Kidney (tissue), 22 donors: ENCODE measurements at places on chromosomes 12 and 14. TPM values are rescaled to one million over a fixed set of nuclear protein-coding genes. Genes with fewer than 3 reads are reported as not detected.

Gene PLBD1
- 28.6 TPM for total RNA-seq

Gene SPTB
- 1.7 TPM for total RNA-seq

Gene CEP170B
- 42.4 TPM for total RNA-seq

Gene ASCL1
- not detected for total RNA-seq

DNA sequence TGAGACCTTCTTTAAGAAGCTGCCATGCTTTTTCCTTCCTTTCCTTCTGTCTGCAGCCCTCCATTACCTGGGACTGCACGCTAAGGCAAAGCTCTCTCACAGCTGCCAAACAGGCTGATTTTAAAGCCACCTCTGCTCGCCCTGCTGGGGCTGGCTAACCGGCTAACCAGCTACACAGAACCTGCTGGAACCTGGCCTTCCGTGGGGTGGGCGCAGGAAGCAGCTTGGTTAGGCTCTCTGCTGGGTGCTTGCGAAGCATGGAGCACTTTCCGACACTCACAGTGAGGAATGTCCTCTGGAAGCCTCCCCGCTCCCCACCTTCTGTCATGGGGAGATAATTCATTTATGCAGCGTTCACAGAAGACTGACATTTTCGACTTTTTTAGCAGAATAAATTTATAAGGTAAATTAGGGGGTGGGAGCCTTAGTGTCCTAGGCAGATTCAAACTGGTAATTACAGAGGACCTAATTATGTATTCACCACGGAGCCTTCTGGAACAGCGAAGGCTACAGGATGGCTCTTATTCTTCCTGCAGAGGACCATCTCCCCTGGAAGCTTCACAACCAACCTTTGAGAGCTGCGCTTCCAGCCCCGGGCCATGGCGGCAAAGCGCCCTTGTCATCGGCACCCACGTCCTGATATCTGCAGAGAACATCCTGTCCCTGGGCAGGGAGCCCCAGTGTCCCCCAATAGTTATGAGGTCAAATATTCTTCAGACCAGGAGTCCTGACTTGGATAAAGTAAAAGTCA lies 12.4 kb upstream of the BCL11B start:
- H3K27me3 ChIP-seq: no peaks in the 10 kb centered on the region
- DNase-seq: no peak
- no peaks in the 10 kb centered on the region for H3K36me3 ChIP-seq
- H3K4me1 ChIP-seq: no peaks in the 10 kb centered on the region
- H3K27ac ChIP-seq: no peak overlapping the region

DNA sequence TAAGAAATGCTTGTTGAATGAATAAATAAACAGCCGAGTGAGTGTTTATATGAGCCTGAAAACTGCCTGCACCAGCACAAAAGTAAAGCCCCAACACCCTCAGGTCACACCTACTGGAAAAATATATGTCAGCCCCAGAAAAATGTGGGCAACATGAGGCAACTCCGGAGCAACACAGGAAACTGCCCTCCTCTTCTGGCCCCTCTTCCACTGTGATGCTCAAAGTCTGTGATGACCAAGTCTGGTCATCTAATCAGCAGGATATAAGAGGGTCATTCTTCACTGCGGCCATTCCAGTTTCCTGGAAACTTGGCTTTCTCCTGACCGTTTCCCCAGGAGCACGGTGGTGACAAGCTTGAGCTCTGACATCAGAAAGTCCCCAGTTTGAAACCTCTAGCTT lies 159.6 kb upstream of the PZP start:
- H3K4me1 ChIP-seq: no peaks in the 10 kb centered on the region
- H3K27ac ChIP-seq: no peak overlapping the region
- H3K4me3 ChIP-seq: no peak overlapping the region

DNA sequence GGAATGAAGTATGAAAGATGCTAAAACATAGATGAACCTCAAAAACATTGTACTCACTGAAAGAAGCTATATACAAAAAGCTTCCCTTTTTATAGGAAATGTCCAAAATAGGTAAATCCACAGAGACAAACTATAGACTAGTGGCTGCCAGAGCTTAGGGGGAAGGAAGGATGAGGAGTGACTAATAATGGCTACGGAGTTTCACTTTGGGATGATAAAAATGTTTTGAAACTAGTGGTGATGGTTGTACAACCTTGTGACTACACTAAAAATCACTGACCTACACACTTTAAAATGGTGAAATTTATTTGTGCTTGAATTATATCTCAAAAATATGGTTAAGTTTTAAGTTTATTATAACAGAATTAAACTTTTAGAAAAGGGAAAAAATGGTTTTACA lies 37.1 kb upstream of the AMN1 start:
- no peak overlapping the region for H3K4me3 ChIP-seq
- no peaks in the 10 kb centered on the region for H3K4me1 ChIP-seq
- no peak for DNase-seq
- no peaks in the 10 kb centered on the region for H3K27me3 ChIP-seq

- H3K4me3 ChIP-seq: no peak overlapping the region
- H3K4me1 ChIP-seq: no peaks in the 10 kb centered on the region
- H3K27me3 ChIP-seq: no peaks in the 10 kb centered on the region
- H3K27ac ChIP-seq: no peak overlapping the region
- DNase-seq: no peak
Measured at GRCh38 chr14:43540948-43541347, 966.1 kb downstream of the FSCB start.

- H3K4me3 ChIP-seq: peak overlapping the region; percentile 64
- no peaks in the 10 kb centered on the region for H3K27me3 ChIP-seq
- no peaks in the 10 kb centered on the region for H3K36me3 ChIP-seq
Measured at GRCh38 chr12:39442831-39443080, 164 bp downstream of the KIF21A start.

GRCh38 chr14:22980672-22981089 lies 1.7 kb downstream of the AJUBA start:
- H3K27ac ChIP-seq: peak overlapping the region; percentile 91
- H3K27me3 ChIP-seq: no peaks in the 10 kb centered on the region
- peaks cover 32% of the 10 kb centered on the region for H3K4me1 ChIP-seq
- DNase-seq: peak; percentile 83
- H3K36me3 ChIP-seq: no peaks in the 10 kb centered on the region

DNA sequence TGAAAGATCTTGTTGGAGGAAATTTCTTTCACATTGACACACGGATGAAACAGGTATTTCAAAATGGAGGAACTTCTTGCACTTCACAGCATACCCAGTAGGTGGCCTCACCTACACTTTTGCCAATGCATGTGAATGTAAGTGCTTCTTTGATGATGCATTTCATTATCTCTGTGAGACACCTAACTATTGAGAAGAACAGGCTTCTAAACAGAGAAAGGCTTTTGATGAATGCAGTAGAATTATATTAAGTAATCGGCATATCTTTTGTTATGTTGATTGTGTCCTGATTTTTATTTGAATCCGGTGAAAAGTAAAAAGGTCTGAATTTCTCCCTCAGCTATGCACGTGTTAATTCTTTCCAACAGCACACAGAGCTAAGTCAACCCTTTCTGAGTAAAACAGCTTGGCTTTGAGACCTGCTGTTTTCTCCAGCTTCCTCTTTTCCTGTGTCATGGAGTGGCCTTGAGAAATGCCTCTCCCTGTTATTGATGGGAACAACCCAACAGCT lies 399.0 kb downstream of the NAV3 start:
- no peaks in the 10 kb centered on the region for H3K36me3 ChIP-seq

DNA sequence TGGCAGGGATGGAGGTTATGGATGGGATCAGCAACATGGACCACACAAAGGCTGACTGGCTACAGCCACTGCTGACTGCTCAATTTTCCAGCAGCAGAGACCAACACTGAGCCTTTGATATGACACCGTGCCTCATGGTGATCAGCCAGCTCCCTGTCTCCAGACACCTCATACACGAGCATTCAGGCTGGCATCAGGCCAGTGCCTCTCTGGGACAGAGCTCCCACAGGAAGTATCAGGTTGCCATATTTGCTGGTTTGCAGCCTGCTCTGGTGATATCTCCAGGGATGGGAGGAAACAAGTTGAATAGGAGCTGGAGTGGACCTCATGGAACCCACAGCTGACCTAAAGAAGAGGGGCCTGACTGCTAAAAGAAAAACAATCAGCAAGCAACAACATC lies 471.2 kb upstream of the ATXN7L3B start:
- H3K36me3 ChIP-seq: no peaks in the 10 kb centered on the region
- H3K4me3 ChIP-seq: no peak overlapping the region
- no peaks in the 10 kb centered on the region for H3K4me1 ChIP-seq
- no peak for DNase-seq
- H3K27me3 ChIP-seq: no peaks in the 10 kb centered on the region

GRCh38 chr14:22483863-22484593 lies 105.0 kb downstream of the DAD1 start:
- no peak overlapping the region for H3K27ac ChIP-seq
- no peaks in the 10 kb centered on the region for H3K27me3 ChIP-seq
- DNase-seq: no peak
- no peaks in the 10 kb centered on the region for H3K36me3 ChIP-seq

GRCh38 chr14:105034315-105035039 lies 13.6 kb upstream of the CDCA4 start:
- H3K4me3 ChIP-seq: peak overlapping the region; percentile 71
- H3K36me3 ChIP-seq: no peaks in the 10 kb centered on the region
- DNase-seq: no peak
- H3K27me3 ChIP-seq: peaks cover 21% of the 10 kb centered on the region

DNA sequence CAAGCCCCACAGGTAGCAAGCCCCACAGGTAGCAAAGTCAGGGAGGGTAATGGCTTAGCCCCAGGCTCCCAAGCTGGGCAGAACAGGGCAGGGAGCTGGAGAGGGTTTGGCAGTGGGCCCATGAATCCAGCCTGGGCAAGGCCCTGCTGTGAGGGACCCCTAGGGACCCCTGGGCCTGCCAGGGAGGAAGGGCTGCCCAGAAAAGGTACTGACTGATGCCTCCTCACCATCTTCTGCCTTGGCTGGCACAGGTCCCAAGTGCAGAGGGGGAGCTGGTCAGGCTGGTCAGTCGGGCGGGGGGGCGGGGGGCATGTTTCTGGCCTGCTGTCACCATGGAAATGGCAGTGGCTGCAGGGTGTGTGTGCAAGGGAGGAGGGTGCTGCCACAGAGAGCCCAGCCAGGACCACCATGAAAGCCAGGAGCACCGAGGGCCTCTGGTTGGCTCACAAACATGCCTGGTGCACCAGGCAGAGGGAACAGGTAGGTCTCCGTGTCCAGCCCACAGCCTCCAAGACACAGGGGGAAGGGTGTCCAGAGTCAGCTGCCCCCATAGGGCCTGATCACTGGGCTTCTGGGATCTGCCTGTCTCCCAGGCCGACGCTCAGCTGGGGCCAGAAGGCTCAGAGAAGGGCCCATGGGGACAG lies 1.5 kb upstream of the CRIP2 start:
- peaks cover 47% of the 10 kb centered on the region for H3K4me1 ChIP-seq
- peak overlapping the region; percentile 37 for H3K4me3 ChIP-seq
- DNase-seq: peak; percentile 86
- peak overlapping the region; percentile 94 for H3K27ac ChIP-seq
- no peaks in the 10 kb centered on the region for H3K27me3 ChIP-seq

DNA sequence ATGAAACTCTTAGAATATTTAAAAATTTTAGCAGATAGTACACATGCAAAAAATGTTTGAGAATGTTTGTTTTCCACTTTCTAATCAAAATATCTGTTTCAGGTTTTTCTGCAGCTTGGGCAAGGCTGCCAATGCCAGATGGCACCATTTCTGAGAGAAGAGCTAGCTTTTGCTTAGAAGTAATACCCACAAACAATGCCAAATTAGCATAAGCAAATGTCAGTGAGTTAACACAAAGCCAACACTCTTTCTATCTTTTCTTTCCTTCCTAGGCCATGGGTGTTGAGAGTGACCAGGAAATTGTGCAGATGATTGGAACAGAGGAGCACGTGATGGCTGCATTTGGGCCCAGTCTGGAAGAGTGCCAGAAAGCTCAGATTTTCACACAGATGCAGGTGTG lies 35.2 kb downstream of the POLR3B start:
- peaks cover 2% of the 10 kb centered on the region for H3K36me3 ChIP-seq
- no peak overlapping the region for H3K4me3 ChIP-seq
- DNase-seq: no peak
- no peak overlapping the region for H3K27ac ChIP-seq
- H3K4me1 ChIP-seq: no peaks in the 10 kb centered on the region

- peak overlapping the region; percentile 93 for H3K27ac ChIP-seq
- no peak for DNase-seq
- H3K36me3 ChIP-seq: no peaks in the 10 kb centered on the region
- no peaks in the 10 kb centered on the region for H3K27me3 ChIP-seq
Measured at GRCh38 chr12:110591451-110592051, 8.4 kb upstream of the PPTC7 start.

GRCh38 chr14:50839048-50839447 lies 8.1 kb upstream of the NIN start:
- no peaks in the 10 kb centered on the region for H3K36me3 ChIP-seq
- H3K27ac ChIP-seq: no peak overlapping the region
- no peak overlapping the region for H3K4me3 ChIP-seq
- H3K27me3 ChIP-seq: no peaks in the 10 kb centered on the region
- no peaks in the 10 kb centered on the region for H3K4me1 ChIP-seq

DNA sequence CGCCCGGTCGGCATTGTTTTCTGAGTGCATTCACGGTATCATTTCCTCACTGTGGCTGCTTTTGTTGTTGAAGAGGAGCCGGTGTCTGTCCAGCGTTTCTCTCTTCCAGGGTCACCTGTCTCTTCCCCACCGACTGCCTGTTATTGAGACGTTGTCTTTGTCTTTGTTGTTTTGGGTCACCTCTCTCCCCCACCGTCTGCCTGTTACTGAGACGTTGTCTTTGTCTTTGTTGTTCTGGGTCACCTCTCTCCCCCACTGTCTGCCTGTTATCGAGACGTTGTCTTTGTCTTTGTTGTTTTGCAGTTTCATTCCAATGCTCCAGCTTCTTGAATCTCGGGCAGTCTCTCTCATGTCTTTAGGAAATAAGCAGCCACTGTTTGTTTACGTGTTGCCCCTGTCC lies 69.9 kb downstream of the DDX51 start:
- H3K4me3 ChIP-seq: no peak overlapping the region
- no peak overlapping the region for H3K27ac ChIP-seq
- no peaks in the 10 kb centered on the region for H3K27me3 ChIP-seq
- H3K4me1 ChIP-seq: no peaks in the 10 kb centered on the region
- no peak for DNase-seq

GRCh38 chr12:44780221-44780790 lies 95.8 kb downstream of the NELL2 start:
- H3K4me1 ChIP-seq: no peaks in the 10 kb centered on the region
- no peak overlapping the region for H3K4me3 ChIP-seq
- no peaks in the 10 kb centered on the region for H3K27me3 ChIP-seq
- no peak for DNase-seq
- no peak overlapping the region for H3K27ac ChIP-seq

- H3K4me1 ChIP-seq: no peaks in the 10 kb centered on the region
- H3K27ac ChIP-seq: peak overlapping the region; percentile 7
- no peaks in the 10 kb centered on the region for H3K27me3 ChIP-seq
Measured at GRCh38 chr14:103214461-103214958, 91.2 kb downstream of the TNFAIP2 start.

GRCh38 chr12:41709012-41709411 lies 435.7 kb downstream of the GXYLT1 start:
- H3K27ac ChIP-seq: no peak overlapping the region
- H3K36me3 ChIP-seq: no peaks in the 10 kb centered on the region
- no peaks in the 10 kb centered on the region for H3K27me3 ChIP-seq
- no peak for DNase-seq

DNA sequence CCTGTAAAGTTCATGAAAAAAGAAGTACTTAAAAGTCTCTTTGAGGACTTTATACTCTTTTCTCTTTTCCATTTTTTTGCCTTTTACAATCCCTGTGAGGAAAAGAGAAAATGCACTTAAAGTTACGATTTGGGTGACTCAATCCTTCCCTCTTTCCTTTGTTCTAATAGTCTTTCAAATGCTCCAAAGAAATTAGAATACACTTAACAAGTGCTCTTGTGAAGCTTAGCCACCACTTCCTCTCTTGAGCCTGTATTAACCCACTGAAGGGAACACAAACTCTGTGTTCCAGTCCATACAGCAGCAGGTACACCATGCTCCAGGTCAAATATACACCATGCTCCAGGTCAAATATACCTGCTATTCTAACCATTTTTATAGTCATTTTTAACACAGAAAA lies 581.1 kb upstream of the MGAT4C start:
- no peak overlapping the region for H3K27ac ChIP-seq
- H3K36me3 ChIP-seq: no peaks in the 10 kb centered on the region
- H3K27me3 ChIP-seq: no peaks in the 10 kb centered on the region
- no peak overlapping the region for H3K4me3 ChIP-seq
